ENCODE measurements at places on chromosomes 13 and 19. TPM values are rescaled to one million over a fixed set of nuclear protein-coding genes. Genes with fewer than 3 reads are reported as not detected.

GIPC3 gene
- total RNA-seq: 3.1 TPM

NLRP4 gene
- total RNA-seq: not detected

ZNF528 gene
- 26.7 TPM for total RNA-seq

TPTE2 gene
- total RNA-seq: not detected

CERS1 gene
- 0.20 TPM for total RNA-seq

KIR3DL1 gene
- total RNA-seq: 0.15 TPM

KPNA3 gene
- 41.2 TPM for total RNA-seq

MRPS12 gene
- total RNA-seq: 26.6 TPM

ZNF846 gene
- total RNA-seq: 13.2 TPM

ZNF284 gene
- 3.3 TPM for total RNA-seq

YJEFN3 gene
- total RNA-seq: 3.5 TPM

OR7A5 gene
- not detected for total RNA-seq

KIRREL2 gene
- not detected for total RNA-seq

KIR2DL1 gene
- 0.47 TPM for total RNA-seq

KISS1R gene
- 0.23 TPM for total RNA-seq

TNFRSF19 gene
- total RNA-seq: 52.1 TPM

ZNF253 gene
- total RNA-seq: 11.4 TPM

POGLUT2 gene
- total RNA-seq: 7.5 TPM

ZNF616 gene
- total RNA-seq: 14.2 TPM

FRY gene
- 51.8 TPM for total RNA-seq

RNF113B gene
- not detected for total RNA-seq

PNMA8A gene
- 3.8 TPM for total RNA-seq

ZNF665 gene
- total RNA-seq: 3.7 TPM

CGB2 gene
- not detected for total RNA-seq
